ENCODE measurements at places on chromosomes 2 and 18. TPM values are rescaled to one million over a fixed set of nuclear protein-coding genes. Genes with fewer than 3 reads are reported as not detected.

Gene SP140L
- total RNA-seq, result not detected

Gene MARCHF4
- total RNA-seq, result not detected

DNA sequence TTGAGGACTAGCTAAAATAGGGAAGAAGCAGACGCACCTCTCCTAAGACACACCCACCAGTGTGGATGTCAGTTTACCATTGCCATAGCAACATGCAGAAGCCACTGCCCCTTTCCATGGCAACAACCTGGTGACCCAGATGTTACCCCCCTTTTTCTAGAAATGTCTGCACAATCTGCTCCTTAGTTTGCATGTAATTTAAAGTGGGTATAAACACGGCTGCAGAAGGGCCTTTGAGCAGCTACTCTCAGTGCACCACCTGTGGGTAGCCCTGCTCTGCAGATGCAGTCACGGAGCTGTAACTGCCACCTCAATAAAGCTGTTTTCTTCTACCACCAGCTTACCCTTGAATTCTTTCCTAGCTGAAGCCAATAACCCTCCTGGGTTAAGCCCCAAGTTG is 87.1 kb downstream of the FBXO15 start:
- H3K4me1 ChIP-seq, result no peaks in the 10 kb centered on the region
- H3K36me3 ChIP-seq, result no peaks in the 10 kb centered on the region
- H3K27me3 ChIP-seq, result no peaks in the 10 kb centered on the region
- H3K4me3 ChIP-seq, result no peak overlapping the region
- no peak overlapping the region for H3K27ac ChIP-seq

DNA sequence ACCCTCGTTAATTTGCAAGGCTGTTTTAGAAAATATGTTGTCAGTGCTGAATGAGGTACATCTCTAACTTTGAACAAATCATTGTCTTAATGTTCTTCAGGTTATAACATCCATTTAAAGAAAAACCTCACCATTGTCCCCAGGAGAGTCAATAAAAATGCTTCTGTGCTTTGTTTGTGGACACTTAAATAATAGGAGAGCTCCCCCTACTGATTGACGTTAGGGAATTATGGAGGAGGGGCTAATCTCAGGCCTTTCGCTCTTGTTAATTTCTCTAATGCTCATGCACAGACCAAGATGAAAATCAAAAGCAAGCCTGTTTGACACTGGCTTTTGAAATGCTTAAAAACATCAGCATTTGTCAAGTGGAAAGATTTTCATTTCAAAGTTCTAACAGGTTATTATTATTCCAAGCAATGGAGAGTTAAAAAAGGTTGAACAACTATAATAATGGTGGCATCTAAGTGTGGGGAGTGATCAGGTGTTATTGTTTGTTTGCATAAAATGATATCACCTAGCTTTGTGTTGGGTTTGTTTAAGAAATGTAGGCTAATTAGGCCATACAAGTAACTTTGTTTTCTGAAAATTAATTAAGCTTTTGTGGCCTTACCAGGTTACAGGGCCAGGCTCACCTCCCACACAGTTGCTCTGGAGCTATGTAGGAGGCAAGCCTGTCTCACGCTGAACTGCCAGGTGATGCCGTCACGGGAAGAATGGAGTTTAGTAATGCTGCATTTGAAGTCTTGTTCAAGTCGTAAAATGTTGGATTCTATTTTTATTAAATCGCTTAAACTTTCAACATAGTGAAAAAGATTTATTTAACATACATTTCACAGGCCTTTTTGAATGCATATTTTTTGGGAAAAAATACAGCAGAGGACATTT is 51.7 kb upstream of the SMIM21 start:
- H3K4me3 ChIP-seq, result no peak overlapping the region
- peak; percentile 1 for DNase-seq
- H3K4me1 ChIP-seq, result no peaks in the 10 kb centered on the region
- no peak overlapping the region for H3K27ac ChIP-seq
- no peaks in the 10 kb centered on the region for H3K36me3 ChIP-seq

Data from Caco-2 (cell line).